Progenitor cell of endocrine pancreas (in vitro differentiated cells): ENCODE measurements at places on chromosomes 7 and 10.
A peak's percentile ranks its signal among the peaks of the same experiment; 100 is the strongest.

DNA sequence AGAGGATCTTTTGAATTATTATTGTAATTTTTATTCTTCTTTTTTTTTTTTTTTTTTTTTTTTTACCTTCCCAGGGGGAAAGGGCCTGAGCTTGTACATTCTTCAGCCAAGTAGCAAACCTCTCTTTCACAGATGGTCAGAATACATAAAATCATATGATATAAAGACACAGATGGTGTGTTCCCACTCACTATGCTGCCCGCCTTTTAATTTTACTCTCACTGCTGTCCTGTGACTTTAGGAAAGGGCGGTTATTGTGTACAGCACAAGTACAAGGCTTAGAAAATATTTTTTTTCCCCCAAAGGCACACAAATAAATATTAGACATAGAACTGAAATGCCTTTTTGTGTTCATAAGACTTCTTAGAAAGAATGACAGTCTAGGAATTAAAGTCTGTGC lies 213.6 kb downstream of the RPS24 start:
- no peaks in the 10 kb centered on the region for H3K27me3 ChIP-seq
- H3K4me1 ChIP-seq = no peaks in the 10 kb centered on the region
- DNase-seq = no peak

DNA sequence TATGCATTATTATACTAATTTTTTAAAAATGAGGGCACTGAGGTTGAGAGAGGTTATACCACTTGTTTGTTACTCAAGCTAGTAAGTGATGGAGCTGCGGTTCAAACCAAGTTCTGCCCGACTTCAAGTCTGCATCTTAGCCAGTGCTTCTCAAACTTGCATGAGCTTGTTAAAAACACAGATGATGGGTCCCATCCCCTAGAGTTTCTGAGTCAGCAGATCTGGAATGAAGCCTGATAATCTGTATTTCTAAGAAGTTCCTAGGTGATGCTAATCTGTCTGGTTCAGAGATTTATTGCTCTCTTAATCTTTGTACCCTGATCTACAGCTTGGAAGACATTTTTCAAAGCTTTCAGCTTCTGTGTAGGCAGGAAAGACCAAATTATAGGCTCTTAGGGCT lies 67.7 kb upstream of the CC2D2B start:
- H3K27ac ChIP-seq = no peak overlapping the region
- peaks cover 8% of the 10 kb centered on the region for H3K4me1 ChIP-seq
- no peak for DNase-seq

GRCh38 chr7:107632492-107632865 lies 28.1 kb upstream of the SLC26A4 start:
- no peaks in the 10 kb centered on the region for H3K4me1 ChIP-seq
- H3K4me3 ChIP-seq = no peak overlapping the region
- H3K27me3 ChIP-seq = no peaks in the 10 kb centered on the region
- H3K36me3 ChIP-seq = no peaks in the 10 kb centered on the region
- DNase-seq = no peak
- H3K27ac ChIP-seq = no peak overlapping the region

DNA sequence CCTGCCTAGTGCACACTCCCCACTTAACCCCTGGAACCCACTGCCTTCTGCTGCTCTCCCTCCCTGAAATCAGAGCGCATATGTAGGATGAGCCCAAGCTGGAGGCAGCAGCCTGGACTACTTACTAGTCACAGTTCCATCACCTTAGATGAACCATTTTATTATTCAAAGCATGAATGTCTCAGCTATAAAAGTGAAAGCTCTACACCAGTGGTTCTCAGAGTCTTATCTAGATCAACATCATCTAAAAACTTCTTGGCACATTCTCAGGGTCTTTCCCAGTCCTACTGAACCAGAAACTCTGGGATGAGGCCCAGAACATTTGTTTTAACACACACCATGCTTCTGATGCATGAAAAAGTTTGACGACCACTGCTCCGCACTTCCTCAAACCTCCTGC lies 100.3 kb upstream of the ANK3 start:
- H3K27ac ChIP-seq = no peak overlapping the region
- no peak overlapping the region for H3K4me3 ChIP-seq
- peaks cover 2% of the 10 kb centered on the region for H3K4me1 ChIP-seq
- H3K27me3 ChIP-seq = peaks cover 7% of the 10 kb centered on the region

GRCh38 chr7:107882766-107883165 lies 8.2 kb upstream of the DLD start:
- no peak overlapping the region for H3K4me3 ChIP-seq
- H3K4me1 ChIP-seq = peaks cover 4% of the 10 kb centered on the region
- H3K27me3 ChIP-seq = peaks cover 19% of the 10 kb centered on the region
- DNase-seq = no peak
- H3K27ac ChIP-seq = no peak overlapping the region
- no peaks in the 10 kb centered on the region for H3K36me3 ChIP-seq

DNA sequence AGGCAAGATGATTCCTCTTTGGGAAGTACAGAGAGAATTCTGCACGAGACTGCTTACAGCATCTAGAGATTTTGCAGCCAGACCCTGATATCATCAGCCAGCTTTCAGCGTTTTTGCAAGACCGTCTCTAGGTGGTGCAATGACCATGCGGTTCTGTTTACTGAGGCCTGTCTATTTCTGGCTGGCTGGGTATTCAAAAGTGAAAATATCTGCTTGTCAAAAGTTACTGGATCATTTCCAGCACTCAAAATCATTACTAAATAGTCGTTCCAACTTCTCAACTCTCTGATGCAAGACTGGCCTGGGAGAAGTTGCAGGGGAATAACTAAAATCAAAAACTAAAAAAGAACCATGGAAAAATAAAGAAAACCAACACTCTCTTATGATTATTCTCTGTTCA lies 240.1 kb downstream of the ELMO1 start:
- no peak for DNase-seq
- H3K36me3 ChIP-seq = peaks cover 15% of the 10 kb centered on the region
- H3K27me3 ChIP-seq = no peaks in the 10 kb centered on the region
- H3K4me3 ChIP-seq = no peak overlapping the region
- H3K4me1 ChIP-seq = no peaks in the 10 kb centered on the region

DNA sequence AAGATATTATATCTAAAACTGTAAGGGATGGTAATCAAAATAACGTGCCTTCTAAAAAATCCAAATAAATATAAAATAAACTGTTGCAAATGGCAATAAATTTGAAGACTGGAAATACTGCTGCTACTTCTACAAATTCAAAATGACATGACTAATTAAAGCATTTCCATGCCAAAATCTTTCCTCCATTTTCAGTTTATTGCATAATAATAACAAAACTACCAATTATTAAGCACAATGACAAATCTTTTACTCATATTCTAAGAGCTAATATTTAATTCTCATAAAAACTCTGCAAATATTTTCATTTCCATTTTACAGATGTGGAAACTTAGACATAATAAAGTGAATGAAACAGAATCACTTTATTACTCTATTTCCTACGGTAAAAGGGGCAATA lies 38.8 kb upstream of the NEBL start:
- H3K27me3 ChIP-seq = no peaks in the 10 kb centered on the region
- H3K36me3 ChIP-seq = peaks cover 13% of the 10 kb centered on the region
- no peak overlapping the region for H3K27ac ChIP-seq
- H3K4me3 ChIP-seq = no peak overlapping the region

DNA sequence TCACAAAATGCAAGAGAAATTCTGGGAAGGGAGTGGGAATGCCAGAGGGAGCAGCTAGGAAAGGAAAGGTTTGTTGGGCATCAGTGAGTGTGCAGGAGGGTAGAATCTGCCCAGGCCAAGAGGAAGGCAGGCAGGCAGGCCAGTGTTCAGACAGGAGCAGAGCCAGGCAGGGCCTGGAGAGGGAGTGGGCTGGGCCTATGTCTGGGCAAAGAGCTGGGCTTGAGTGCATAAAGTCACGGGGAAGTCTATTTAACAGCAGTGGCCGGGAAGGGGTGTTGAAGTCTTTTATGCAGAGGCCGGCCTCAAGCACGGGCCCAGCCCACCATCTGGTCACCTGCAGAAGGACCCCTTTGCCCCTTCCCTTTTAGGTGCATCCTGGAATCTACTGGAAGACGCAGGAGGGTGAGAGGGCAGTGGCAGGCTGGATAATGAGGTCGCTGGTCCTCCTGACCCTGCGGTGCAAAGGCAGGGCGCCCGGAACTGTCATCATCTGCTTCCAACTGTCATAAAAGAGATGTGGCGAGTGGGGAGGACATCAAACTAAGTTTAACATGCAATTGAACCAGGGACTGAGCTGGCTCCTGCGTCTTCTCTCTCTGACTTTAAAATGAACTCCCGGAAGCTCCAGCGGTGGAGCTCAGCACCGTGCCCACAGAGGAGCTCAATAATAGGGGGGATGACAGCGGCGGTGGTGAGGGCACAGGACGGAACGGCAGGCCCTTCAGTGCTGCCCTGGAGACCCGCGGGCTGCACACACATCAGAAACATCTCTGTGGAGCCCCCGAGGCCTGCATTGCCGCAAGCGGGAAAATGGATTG lies 29.5 kb downstream of the CARD11 start:
- H3K4me1 ChIP-seq = peaks cover 2% of the 10 kb centered on the region
- peaks cover 4% of the 10 kb centered on the region for H3K36me3 ChIP-seq
- H3K27ac ChIP-seq = no peak overlapping the region
- DNase-seq = no peak
- H3K27me3 ChIP-seq = peaks cover 3% of the 10 kb centered on the region

DNA sequence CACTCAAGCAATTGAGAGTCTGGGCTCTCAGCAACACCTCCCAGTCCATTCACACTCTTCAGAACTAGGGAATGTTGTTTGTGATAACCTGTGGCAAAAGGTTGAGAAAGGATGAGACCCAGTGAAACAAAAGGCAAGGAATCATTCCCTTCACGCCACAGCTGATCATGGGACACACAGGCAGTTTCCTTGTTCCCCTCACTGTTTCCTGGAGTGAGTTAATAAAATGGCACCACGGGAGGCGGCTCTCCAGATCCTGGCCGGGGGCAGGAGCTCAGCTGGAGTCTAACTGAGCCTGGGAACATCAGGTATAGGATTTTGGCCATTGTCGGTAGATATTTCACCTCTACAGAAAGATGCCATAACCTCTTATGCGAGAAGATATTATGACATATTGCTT lies 107.3 kb upstream of the FAM171A1 start:
- no peak for DNase-seq
- no peaks in the 10 kb centered on the region for H3K36me3 ChIP-seq
- H3K27me3 ChIP-seq = no peaks in the 10 kb centered on the region
- H3K4me3 ChIP-seq = no peak overlapping the region
- H3K4me1 ChIP-seq = peaks cover 21% of the 10 kb centered on the region
- H3K27ac ChIP-seq = no peak overlapping the region

- H3K27me3 ChIP-seq = no peaks in the 10 kb centered on the region
- no peak overlapping the region for H3K4me3 ChIP-seq
- no peak for DNase-seq
- H3K4me1 ChIP-seq = peaks cover 1% of the 10 kb centered on the region
- H3K27ac ChIP-seq = peak overlapping the region; percentile 71
- H3K36me3 ChIP-seq = peaks cover 28% of the 10 kb centered on the region
These were observed 65.8 kb downstream of the STK17A start for GRCh38 chr7:43648473-43649406.

- no peaks in the 10 kb centered on the region for H3K36me3 ChIP-seq
- H3K27me3 ChIP-seq = peaks cover 43% of the 10 kb centered on the region
- H3K27ac ChIP-seq = no peak overlapping the region
- DNase-seq = peak; percentile 21
These were observed 594 bp downstream of the CNNM1 start for GRCh38 chr10:99329554-99330346.

- H3K4me1 ChIP-seq = no peaks in the 10 kb centered on the region
- no peak for DNase-seq
These were observed 8.4 kb upstream of the SCART1 start for GRCh38 chr10:133445268-133445732.

DNA sequence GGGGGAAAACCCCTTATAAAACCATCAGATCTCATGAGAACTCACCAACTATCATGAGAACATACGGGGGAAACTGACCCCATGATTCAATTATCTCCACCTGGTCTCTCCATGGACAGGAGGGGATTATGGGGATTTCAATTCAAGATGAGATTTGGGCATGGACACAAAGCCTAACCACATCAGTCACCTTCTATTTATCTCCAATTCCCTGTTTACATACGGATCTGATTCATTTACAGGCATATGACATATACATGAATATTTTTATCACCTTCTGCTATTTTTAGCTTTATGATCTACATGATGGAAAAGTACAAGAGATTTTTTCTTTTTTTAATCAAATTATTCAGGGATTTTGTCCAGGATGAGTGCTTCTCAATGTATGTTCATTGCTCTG lies 944.5 kb downstream of the REEP3 start:
- H3K36me3 ChIP-seq = peaks cover 2% of the 10 kb centered on the region
- DNase-seq = no peak
- no peaks in the 10 kb centered on the region for H3K4me1 ChIP-seq

DNA sequence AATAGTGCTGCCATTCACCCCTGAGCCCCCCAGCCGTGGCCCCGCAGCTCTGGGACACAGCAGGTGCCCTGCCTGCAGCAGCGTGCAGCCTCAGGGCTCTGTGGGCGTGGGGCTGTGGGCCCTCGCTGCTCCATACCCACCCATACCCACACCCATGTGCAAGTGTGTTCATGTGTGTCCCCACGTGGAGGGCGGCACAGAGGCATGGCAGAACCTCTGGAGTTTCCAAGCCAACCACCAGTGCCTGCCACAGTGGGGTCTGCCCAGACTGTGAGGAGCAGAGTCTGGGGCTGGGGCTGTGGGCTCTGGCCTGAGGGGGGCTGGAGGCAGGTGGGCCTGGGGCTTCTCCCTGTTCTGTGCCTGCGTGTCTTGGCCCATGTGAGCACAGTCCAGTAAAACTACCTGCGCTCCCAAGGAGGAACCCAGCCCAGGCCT lies 2.4 kb downstream of the PRAP1 start:
- peaks cover 15% of the 10 kb centered on the region for H3K27me3 ChIP-seq
- no peaks in the 10 kb centered on the region for H3K4me1 ChIP-seq

DNA sequence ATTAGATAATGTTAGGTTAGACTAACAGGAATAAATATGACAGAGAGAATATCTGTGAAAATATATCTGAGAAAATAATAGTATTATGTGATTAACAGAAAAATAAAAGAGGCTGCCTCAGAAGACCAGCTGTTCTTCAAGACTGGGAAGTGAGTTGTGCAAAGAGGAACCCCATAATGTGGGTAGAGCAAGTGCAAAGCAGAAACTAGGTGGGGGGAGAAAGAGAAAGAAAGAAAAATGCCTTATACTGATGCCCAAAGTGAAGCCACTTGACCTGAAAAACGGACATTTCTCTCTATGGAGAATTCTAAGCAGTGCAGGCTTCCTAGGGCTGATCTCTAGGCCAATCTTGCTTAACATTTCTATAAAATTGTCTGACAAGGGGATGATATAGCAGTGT lies 3.8 kb downstream of the NEBL start:
- no peaks in the 10 kb centered on the region for H3K36me3 ChIP-seq
- no peak overlapping the region for H3K4me3 ChIP-seq
- peaks cover 25% of the 10 kb centered on the region for H3K4me1 ChIP-seq
- DNase-seq = no peak

- no peak overlapping the region for H3K27ac ChIP-seq
- H3K36me3 ChIP-seq = no peaks in the 10 kb centered on the region
- no peak for DNase-seq
- H3K4me3 ChIP-seq = no peak overlapping the region
- H3K27me3 ChIP-seq = no peaks in the 10 kb centered on the region
These were observed 156.1 kb upstream of the PLXDC2 start for GRCh38 chr10:19659920-19660655.

- no peak for DNase-seq
- H3K36me3 ChIP-seq = no peaks in the 10 kb centered on the region
- H3K27me3 ChIP-seq = peaks cover 8% of the 10 kb centered on the region
These were observed 223.0 kb downstream of the SNX10 start for GRCh38 chr7:26514633-26515032.
